ENCODE measurements at places on chromosomes 7 and 10.

- no peak for DNase-seq
Observed at GRCh38 chr7:154774303-154774969, 228.5 kb downstream of the PAXIP1 start.

- no peak for DNase-seq
Observed at GRCh38 chr10:114856544-114857287, 35.1 kb downstream of the FHIP2A start.

- DNase-seq: no peak
Observed at GRCh38 chr7:130090745-130091532, 20.6 kb downstream of the KLHDC10 start.

GRCh38 chr7:309586-310228, 19.7 kb downstream of the FOXL3 start:
- no peak for DNase-seq

DNA sequence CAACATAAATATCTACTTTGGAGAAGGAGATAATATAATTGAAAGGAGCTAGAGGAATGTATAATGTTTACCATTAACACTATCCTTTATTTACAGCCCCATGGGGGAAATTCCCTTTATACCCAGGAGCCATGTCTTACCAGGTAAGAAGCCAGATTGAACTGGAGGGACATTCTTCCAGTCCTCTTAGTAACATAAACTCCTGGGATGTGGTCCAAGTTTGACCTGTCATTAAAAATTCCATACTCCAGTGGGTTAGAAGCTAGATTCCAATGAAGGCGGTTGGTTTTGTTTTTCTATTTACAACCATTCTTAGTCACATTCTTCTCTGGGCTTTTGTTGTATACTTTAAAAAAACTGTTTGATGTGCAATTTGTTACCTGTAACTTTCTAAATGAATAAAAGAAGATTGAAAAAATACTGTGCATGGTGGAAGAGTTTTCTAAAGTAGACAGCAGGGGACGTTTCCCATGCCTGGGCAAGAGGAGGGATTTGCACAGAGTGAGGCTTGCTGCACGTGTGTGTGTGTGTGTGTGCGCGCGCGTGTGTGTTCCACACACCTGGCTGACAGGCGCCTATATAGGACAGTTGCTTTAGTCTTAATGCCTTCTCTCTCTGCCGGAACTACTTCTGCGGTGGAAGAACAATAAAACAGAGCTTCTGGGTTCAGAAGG, 2.0 kb downstream of the PLCE1 start:
- DNase-seq: no peak

GRCh38 chr10:67306588-67307205, 380.9 kb downstream of the LRRTM3 start:
- no peak for DNase-seq

GRCh38 chr10:62373639-62373994, 552 bp upstream of the ZNF365 start:
- no peak for DNase-seq

Measured in stimulated activated CD4-positive, alpha-beta T cell treated with anti-CD3 and anti-CD28 coated beads, Interleukin-1b, Interleukin-23, amount 100 ng/mL, for 1 hour (primary cell).